ENCODE measurements at places on chromosomes 12 and 14. TPM values are rescaled to one million over a fixed set of nuclear protein-coding genes. Genes with fewer than 3 reads are reported as not detected.

The KLRC2 gene
- 1.5 TPM for polyA plus RNA-seq

The UNG gene
- 14.7 TPM for polyA plus RNA-seq

The IL22 gene
- polyA plus RNA-seq: not detected

The PCED1B gene
- polyA plus RNA-seq: 15.3 TPM

The DAO gene
- not detected for polyA plus RNA-seq

DNA sequence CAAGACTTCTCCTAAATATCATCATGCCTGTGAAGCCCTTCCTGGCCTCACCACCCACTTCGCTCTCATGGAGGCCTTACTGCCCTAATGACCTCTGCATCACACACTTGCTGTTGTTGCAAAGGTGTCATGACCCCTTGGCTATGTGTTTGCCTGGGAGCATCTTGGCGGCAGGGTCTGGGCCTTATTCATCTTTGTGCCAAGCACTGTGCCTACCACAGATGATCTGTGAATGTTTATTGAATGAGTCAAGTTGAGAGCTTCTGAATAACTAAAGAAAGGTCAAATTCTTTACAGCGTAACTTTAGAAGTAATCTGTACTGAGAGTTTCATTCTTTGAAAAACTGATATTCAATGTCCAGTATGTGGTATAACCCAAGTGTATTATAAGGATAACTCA is 113.3 kb downstream of the TTC8 start:
- H3K27ac ChIP-seq: no peak overlapping the region
- H3K4me3 ChIP-seq: no peak overlapping the region
- no peaks in the 10 kb centered on the region for H3K4me1 ChIP-seq
- DNase-seq: no peak

DNA sequence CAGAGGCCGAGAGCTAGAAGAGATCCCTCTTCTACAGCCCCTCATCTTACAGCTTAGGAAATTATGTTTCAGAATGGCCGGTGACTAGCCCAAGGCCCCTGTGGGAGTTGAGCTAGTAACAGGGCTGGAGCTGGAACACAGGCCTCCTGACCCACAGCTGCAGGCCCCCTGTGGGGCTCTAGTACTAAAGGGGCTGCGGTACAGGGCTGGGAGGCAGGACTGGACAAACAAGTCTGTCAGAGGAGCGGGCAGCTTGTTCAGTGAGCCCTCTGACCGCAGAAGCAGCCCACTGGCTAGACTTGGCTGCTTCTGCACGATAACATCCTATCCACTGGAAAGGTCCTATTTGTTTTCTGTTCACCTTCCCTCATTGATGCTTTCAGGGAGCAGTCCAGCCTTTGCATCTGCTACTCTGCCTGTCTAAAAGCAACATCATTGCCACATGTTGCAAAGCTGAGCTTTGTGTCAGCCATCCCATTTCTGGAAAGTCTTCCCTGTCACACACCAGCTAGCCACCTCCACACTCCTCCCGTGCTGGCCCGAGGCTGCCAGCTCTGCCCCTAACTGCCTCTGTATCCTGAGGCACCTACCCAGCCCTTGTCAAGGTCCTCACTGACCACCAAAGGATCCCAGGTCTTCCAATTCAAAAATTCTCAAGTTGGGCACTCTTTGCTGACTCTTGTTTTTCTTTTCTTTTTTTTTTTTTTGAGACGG is 10.2 kb downstream of the PSMC1 start:
- H3K4me3 ChIP-seq: no peak overlapping the region
- no peak overlapping the region for H3K27ac ChIP-seq
- peaks cover 5% of the 10 kb centered on the region for H3K4me1 ChIP-seq
- no peak for DNase-seq
- H3K36me3 ChIP-seq: peaks cover 100% of the 10 kb centered on the region
- H3K27me3 ChIP-seq: no peaks in the 10 kb centered on the region

DNA sequence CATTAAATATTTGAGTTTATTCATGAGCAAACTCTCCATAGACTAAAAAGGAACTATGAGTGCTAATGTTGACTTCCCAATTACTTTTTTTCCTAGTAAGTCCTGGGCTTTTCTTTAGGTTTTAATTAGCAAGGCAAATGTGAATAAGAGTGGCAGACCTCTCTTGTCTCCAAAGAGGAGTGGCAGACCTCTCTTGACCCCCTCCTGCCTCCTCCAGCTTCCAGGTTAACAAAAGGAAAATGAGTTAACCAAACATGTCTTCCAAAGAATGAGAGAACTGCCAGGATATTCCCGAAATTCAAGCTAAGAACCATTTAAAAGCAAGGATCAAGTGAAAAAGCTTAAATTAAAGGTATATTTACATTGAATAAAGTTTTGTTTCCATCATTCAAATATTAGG is 253.2 kb downstream of the MDGA2 start:
- DNase-seq: no peak
- no peak overlapping the region for H3K27ac ChIP-seq
- H3K4me3 ChIP-seq: no peak overlapping the region
- no peaks in the 10 kb centered on the region for H3K4me1 ChIP-seq
- no peaks in the 10 kb centered on the region for H3K36me3 ChIP-seq

- H3K4me3 ChIP-seq: no peak overlapping the region
- no peaks in the 10 kb centered on the region for H3K36me3 ChIP-seq
- H3K27ac ChIP-seq: no peak overlapping the region
- DNase-seq: no peak
- H3K27me3 ChIP-seq: peaks cover 9% of the 10 kb centered on the region
Measured at GRCh38 chr14:92314182-92314581, 8.8 kb upstream of the SLC24A4 start.

GRCh38 chr14:98297567-98297966 is 974.4 kb downstream of the BCL11B start:
- no peak for DNase-seq
- no peaks in the 10 kb centered on the region for H3K4me1 ChIP-seq
- no peaks in the 10 kb centered on the region for H3K27me3 ChIP-seq
- no peaks in the 10 kb centered on the region for H3K36me3 ChIP-seq
- no peak overlapping the region for H3K4me3 ChIP-seq

- no peaks in the 10 kb centered on the region for H3K4me1 ChIP-seq
- DNase-seq: no peak
- H3K36me3 ChIP-seq: no peaks in the 10 kb centered on the region
- H3K27ac ChIP-seq: no peak overlapping the region
- H3K4me3 ChIP-seq: no peak overlapping the region
Measured at GRCh38 chr12:13405961-13406703, 209.6 kb downstream of the EMP1 start.

- no peak overlapping the region for H3K27ac ChIP-seq
- H3K4me3 ChIP-seq: no peak overlapping the region
- no peak for DNase-seq
- no peaks in the 10 kb centered on the region for H3K36me3 ChIP-seq
- H3K27me3 ChIP-seq: no peaks in the 10 kb centered on the region
Measured at GRCh38 chr12:65505386-65506121, 227.1 kb downstream of the MSRB3 start.
